ENCODE measurements at places on chromosomes 3 and 15. TPM values are rescaled to one million over a fixed set of nuclear protein-coding genes. Genes with fewer than 3 reads are reported as not detected.
A peak's percentile ranks its signal among the peaks of the same experiment; 100 is the strongest.

Gene ETV5
- total RNA-seq, result 22.8 TPM

Gene STX19
- not detected for total RNA-seq

Gene LDHAL6B
- total RNA-seq, result not detected

Gene C2CD4A
- total RNA-seq, result not detected

Gene PIERCE2
- 10.9 TPM for total RNA-seq

Gene RGMA
- 2.6 TPM for total RNA-seq

Gene STRA6
- 17.2 TPM for total RNA-seq

Gene TEX55
- not detected for total RNA-seq

- DNase-seq, result no peak
Measured at GRCh38 chr3:104855702-104856101, 511.0 kb upstream of the ALCAM start.

- DNase-seq, result no peak
Measured at GRCh38 chr3:30642849-30643361, 36.5 kb downstream of the TGFBR2 start.

- DNase-seq, result peak; percentile 56
Measured at GRCh38 chr3:20173844-20174410, 12.1 kb downstream of the SGO1 start.

- no peak for DNase-seq
Measured at GRCh38 chr15:60020736-60021135, 16.6 kb downstream of the FOXB1 start.

- no peak for DNase-seq
Measured at GRCh38 chr3:180036092-180036670, 556 bp downstream of the PEX5L start.

GRCh38 chr3:45608885-45609284 lies 14.3 kb downstream of the LIMD1 start:
- no peak for DNase-seq

DNA sequence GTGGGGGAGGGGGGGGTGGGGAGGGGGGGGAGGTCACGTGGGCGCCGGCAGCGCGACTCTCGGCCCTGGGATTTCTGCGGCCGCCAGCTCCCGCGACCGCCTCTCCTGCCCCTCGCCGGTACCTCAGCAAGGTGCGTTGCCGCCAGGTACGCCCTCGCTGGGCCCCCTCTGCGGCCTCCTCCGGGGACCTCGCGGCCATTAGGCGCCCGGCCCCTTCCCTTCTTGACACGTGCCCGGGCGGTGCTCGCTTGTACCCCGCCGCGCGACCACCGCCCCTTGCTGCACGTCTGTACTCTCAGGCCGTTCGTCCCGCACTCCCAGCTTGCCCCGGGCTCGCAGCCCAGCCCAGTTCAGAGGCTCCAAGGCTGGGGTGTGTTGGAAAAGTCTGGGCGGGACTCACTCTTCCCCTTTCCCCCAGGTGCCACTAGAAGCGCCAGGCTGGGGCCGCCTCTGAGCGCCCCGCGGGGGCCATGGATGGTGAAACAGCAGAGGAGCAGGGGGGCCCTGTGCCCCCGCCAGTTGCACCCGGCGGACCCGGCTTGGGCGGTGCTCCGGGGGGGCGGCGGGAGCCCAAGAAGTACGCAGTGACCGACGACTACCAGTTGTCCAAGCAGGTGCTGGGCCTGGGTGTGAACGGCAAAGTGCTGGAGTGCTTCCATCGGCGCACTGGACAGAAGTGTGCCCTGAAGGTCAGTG lies at the start of gene MAPKAPK3:
Gene MAPKAPK3 (plus strand): TSS at position 56 of the 696 bp plus-strand sequence. CDS start 415 bp downstream, at position 471.
- DNase-seq, result no peak

DNA sequence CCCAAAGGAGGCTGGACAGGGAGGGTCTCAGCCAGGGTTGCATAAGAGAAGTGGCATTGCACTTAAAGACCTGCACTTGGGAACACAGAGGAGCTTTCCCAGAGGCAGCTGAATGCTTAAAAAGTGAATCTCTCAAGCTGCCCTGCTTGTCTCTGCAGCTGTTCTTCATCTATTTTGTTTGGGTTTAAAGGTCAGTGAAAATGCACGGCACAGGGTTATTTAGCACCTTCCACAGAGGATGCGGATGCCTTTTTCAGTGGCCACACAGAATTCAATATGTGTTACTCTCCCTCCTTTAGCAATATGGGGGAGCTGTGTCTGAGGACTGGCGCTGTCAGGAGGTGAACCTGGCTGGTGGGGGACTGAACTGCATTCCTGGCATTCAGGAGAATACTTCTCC lies 22.7 kb upstream of the CTNNB1 start:
- no peak for DNase-seq

DNA sequence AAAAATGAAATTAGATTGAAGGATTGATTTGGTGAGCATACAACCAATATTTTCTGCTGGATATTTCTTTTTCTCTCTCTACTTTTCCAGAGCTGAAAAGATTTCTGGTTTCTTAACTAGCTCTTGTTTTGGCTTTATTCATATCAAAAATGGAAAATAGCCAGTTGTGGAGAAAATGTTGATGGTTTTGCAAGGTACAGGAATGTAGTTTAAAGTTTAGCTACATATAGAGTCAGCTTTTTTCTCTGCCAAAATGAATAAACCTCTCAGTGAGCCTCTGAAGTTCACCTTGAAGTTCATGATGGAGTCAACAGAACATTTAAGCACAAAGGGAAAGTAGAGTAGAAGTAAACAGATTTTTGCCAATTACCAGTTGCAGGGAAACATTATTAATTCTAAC lies 720.5 kb upstream of the ALCAM start:
- DNase-seq, result no peak

GRCh38 chr15:69920221-69920620 lies 177.5 kb downstream of the TLE3 start:
- DNase-seq, result no peak

DNA sequence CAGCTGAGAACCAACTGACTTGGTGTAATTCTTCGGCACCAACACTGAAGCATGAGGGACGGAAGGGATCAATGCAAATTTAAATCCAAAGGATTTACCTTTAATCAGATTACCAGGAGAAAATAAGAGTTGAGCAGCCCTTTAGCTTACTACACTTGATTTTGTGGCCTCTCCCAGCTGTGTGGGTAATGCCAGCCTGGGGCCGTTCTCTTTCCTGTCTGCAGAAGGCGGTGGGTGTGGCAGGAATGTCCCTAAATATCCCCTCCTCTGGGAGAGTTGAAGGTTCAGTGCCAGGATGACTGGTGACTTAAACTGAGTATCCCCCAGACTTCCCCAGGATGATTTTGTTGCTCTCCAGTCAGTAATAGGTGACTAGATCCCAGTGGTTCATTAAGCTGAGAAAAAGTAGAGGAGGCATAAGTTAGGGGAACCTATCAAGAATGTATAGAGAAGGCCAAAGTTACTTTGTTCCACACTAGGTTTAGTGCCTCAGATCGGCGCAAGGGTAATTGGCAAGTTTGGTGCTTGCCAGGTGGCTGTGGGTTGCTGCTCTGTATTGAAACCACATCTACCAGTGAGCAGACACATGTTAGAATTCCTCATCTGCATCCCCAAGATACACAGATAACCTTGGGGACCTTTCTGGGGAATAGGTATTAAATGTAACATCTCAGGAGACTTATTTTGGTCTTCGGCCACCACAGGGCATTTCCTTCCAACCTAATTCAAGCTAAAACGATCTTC lies 23.1 kb downstream of the MAPKBP1 start:
- no peak for DNase-seq

- DNase-seq, result no peak
Measured at GRCh38 chr3:61360297-61360965, 109.2 kb upstream of the FHIT start.

- DNase-seq, result no peak
Measured at GRCh38 chr15:34252545-34252944, 27.7 kb downstream of the EMC4 start.

DNA sequence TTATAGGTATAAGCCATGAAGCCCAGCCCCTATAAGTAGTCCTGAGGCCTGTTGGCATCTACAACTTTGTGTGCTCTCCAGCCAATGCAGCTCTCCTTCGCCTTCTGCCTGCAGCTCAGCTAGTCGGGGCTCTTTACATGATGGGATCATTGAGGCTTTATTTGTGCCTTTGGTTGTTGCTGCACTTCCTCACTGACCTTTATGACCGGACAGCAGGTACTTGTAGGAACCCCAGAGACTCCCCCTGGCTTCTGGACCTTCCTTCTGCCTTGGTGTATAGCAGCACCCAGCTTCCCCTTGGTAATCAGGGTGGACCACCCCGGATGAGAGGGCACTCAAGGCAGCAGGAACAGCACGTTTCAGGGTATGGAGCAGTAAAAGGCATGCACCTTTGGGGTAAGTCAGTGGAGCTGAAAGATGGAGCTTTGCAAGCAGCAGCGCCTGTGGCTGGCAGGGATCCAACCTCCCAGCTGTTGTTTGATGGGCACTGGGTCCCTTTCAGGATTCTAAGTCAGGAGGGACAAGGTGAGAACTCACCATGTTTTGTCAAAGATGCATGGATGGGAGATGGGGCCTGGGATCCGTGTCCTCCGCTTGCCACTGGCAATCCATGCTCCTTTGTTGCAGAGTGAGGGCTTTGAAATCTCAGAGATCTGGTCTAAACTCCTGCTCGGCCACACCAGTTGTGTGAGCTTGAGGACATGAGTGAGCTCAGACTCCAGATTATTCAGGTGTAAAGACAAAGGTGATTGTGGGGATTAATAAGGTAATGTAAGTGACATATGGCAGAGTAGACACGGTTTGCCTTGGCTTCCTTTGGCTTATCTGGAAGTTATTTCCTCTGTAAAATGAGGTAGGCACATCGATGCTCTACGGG lies 65.1 kb upstream of the KLF13 start:
- no peak for DNase-seq

DNA sequence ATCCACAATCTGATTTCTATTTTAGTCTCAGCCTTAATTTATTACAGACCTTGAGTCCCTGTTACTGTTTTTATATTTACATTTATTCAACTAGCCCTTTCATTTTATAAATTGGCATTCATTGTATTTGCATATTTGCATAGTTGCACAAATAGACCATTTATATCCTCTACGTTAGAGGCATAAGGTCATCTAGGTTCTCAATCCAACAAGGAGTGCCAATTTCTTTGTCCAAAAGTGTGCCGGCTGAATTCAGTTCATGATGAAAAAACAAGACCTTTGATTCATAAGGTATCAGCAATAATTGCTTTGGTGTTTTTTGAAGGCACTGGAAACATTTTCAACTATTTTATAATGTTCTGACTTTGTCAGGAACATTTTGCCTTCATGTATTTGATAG lies 33.9 kb upstream of the NANOGP8 start:
- no peak for DNase-seq

- DNase-seq, result no peak
Measured at GRCh38 chr3:67601385-67601784, 53.0 kb downstream of the SUCLG2 start.

DNA sequence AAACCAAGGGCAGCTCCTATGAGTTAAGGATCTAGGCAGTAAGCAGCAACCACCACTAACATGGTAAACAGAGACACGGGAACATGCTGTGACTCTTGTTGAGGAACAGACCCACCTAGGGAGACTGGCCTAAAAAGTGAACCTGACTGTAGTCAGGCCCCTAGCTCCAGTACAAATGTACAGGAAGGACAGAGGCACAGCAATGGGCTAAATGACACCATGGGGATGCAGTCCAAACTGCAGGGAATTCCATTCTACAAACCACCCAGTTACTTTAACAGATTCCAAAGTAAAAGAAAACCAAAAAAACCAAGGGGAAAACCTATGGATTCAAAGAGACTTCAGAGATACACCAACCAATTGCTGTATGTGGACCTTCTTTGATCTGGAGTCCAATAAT lies 28.2 kb upstream of the CGNL1 start:
- no peak for DNase-seq

DNA sequence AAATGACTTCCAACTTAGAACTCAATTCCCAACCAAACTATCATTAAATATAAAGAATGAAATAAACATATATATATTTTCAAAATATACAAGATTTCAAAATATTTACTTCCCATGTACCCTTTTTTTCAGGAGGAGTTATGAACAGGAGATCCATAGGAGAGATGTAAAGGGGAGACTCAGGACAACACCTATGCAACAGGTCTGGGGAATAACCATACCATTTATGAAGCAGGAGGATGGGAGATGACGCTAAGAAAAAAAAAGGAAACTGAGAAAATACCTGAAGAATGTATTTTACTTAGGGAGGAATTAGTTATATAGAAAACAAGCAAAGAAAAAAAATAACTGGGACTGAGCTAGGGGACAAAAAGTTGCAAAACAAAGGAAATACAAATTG lies 23.8 kb downstream of the INTS14 start:
- DNase-seq, result no peak

GRCh38 chr3:74814181-74814580 lies 199.7 kb upstream of the CNTN3 start:
- no peak for DNase-seq

DNA sequence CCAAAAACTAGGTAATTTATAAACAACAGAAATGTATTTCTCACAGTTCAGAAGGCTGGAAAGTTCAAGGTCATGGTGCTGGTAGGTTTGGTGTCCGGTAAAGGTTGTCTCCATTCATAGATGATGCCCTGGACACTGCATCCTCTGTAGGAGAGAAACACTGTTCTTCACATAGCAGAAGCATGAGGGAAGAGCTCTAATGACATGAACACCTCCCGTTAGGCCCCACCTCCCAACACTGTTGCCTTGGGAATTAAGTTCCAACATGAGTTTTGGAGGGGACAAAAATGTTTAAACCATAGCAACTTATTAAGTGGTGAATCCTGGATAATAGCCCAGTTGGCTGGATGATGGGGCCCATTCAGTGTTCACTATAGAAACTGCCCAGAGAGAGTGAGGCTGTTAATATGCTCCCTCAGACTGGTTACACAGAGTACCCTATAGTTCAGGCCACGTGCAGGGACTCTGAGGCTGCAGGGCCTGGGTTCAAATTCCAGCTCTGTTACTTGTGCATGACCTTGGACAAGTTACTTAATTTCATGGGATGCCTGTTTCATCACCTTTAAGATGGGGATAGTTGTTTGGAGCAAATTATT lies 37.0 kb downstream of the CCNL1 start:
- DNase-seq, result no peak

DNA sequence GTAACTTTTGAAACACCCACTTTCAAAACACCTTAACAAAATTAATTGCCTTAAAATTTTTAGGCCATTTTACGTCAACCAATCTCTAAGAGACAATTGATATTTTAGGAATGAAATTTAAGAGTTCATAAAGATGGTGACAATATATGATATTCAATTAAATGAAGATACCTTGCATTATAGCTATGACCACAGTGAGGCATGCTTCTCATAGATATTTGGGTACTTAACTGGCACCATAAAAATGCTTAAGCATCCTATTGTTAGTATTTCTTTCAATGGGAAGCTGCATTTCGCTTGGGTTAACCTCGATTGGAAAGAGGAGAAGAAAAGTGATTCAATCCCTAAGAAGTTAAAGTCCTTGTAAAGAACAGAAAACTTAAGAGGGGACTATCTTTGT lies 209.0 kb downstream of the GAP43 start:
- peak; percentile 39 for DNase-seq
